ENCODE measurements at places on chromosomes 7 and 10. TPM values are rescaled to one million over a fixed set of nuclear protein-coding genes. Genes with fewer than 3 reads are reported as not detected.

Gene RGS10
- 0.25 TPM for total RNA-seq

Gene FAM25A
- total RNA-seq, result not detected

Gene HOXA1
- 0.42 TPM for total RNA-seq

- no peak for DNase-seq
Measured at GRCh38 chr7:20284003-20284770, 46.5 kb upstream of the ITGB8 start.

- no peak for DNase-seq
Measured at GRCh38 chr10:124012991-124013390, 80.4 kb downstream of the CHST15 start.

DNA sequence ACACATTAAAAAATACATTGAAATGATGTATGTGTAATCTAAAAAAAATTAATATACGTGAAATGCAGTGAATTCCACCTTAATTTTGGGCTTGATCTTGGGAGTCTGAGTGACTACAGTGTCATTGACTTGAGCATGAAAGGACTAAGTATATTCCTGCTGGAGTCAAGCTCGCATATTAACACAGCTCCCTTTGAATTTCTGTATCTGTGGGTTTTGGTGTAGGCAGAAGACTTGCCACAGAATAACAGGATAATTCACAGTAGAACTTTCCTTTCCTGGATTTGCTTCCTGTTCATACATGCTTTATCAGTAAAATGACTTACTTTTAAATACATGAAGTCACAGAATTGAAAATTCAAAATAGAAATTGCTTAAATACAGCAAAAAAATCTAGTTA, 55.3 kb downstream of the PPP1R9A start:
- no peak for DNase-seq

GRCh38 chr10:10778959-10779358, 238.7 kb upstream of the CELF2 start:
- no peak for DNase-seq

DNA sequence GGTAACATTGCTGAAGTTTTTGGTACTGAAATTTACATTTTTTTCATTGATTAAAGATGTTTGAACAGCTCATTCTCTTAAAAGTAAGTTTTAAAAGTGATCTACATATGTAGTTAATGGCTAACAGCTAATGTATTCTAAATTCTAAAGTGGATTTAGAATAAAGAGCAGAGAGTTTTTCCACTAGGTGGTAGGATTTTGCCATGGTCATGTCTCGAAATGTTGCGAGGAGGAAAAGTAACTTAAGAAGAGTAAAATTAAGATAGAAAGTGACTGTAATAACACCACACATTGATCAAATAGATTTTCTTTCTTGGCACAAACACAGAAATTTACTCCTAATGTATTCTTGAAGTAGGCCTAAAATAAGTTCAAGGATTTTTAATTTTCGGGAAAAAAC, 19.8 kb downstream of the LSMEM1 start:
- no peak for DNase-seq

DNA sequence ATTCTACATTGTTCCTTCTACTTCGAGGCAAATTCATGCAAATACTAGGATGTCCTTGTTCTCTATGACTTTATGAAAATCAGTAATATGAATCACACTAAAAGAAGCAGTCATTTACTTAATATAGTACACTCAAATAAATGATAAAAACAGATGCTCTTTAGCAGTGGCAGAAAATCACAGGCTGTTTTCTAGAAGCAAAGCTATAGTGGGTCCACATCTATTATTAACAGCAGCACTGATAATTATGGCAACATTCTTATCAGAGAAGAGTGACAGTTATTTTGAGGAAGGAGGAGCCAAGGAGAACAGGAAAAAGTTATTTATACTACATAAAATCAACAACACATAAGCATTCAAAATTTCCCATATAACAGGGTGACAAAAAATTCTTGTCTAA, 16.5 kb downstream of the KIF5B start:
- no peak for DNase-seq

- DNase-seq, result no peak
Measured at GRCh38 chr10:35570397-35570796, 34.7 kb upstream of the GJD4 start.

DNA sequence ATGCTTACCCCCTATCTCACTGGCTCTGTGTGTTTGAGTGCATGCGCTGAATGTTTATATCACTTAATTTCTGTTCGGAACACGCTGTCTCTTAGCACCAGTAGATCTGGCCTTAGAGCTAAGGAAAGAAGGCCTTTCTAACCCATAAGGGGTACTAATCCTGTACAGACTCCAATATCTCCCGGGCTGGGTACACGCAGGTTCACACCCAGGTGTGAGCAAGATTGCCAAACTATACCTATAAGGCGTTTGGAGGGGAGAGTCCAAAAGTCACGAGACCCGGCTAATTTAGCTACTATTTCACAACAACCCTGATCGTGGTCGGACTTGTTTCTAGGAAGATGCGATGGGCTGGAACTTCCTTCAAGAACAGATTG, 727 bp upstream of the PDSS1 start:
- DNase-seq, result peak; percentile 78

DNA sequence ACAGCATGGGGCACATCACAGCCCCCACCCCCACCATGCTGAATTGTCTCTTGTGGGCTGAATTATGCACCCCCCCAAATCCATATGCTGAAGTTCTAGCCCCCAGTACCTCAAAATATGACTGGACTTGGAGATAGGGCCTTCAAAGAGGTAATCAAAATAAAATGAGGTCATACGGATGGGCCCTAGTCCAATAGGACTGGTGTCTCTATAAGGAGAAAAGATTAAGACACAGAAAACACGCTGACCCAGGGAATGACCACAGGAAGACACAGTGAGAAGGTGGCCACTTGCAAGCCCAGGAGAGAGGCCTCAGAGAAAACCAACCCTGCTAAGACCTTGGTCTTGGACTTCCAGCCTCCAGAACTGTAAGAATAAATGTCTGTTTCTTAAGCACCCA, 106.4 kb upstream of the ARID5B start:
- DNase-seq, result no peak
